ENCODE measurements at places on chromosomes 4 and X.
A peak's percentile ranks its signal among the peaks of the same experiment; 100 is the strongest.

GRCh38 chr4:148007314-148007760, 275.4 kb downstream of the ARHGAP10 start:
- no peak for DNase-seq

DNA sequence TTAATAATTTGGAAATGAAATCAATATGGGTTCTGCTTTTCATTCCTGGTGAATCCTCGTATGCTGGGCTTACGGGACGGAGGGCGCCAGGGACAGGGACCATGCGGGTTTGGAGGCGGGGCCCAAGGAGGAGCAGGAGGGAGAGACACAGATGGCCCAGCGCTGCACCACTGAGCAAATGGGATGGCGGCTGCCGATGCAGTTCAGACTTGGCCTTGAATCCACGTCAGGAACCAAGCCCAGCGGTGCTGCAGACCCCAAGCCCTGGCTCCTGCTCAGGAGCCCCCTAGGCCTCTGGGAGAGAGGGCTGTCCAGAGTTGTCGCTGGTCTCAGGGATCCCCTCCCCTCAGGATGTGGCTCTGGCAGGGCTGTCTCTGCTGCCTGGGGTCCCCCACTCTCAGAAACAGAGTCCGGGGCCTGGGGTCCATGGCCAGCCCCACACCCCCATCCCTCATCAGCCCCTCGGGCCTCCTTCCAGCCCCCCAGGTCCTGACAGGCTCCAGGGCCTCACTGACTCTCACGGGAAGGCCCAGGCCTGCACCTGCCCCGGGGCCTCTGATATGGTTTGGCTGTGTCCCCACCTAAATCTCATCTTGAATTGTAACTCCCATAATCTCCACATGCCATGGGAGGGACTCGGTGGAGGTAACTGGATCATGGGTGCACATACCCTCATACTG, 75.2 kb downstream of the FAM53A start:
- DNase-seq: no peak

- DNase-seq: no peak
Observed at GRCh38 chr4:122221322-122221721, 69.2 kb downstream of the BLTP1 start.

GRCh38 chrX:46582325-46582724, 8.8 kb downstream of the CHST7 start:
- no peak for DNase-seq

DNA sequence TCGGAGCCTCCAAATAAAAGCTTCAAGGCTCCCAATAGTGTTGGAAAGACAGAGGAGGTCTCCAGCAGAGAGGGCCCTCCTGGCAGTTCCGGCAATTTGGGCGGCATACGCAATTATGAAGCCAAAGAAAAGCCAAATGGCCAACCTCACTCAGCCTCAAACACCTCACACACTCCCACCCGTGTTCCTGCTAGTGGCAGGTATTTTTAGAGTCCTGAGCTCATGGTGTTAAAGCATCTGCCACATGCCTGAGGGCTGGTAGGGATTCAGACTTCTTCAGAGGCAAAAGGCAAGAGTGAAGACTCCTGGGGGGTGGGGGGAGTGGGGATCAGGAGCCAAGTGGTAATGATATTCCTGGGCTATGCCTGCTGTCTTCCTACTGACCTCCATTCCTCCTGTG, 7.4 kb downstream of the RAB33A start:
- no peak for DNase-seq

DNA sequence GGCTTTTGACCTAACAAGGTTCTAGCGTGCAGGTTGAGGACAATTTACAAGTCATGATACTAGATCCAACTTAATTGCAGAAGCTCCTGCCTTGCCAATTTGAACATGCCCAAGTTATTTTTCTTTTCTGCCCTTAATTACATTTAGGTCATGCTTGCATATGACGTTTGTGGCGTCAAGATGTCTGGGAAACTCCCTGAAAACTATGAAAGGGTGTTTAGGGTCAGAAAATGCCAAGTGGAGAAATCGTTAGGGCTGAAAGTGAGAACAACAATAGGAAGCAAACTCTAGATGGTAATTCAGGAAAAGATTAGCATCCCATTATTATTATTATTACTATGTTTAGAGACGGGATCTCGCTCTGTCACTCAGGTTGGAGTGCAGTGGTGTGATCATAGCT, 38.2 kb upstream of the PLAC8 start:
- no peak for DNase-seq

- no peak for DNase-seq
Observed at GRCh38 chrX:102684772-102685520, 27.3 kb upstream of the GPRASP2 start.

DNA sequence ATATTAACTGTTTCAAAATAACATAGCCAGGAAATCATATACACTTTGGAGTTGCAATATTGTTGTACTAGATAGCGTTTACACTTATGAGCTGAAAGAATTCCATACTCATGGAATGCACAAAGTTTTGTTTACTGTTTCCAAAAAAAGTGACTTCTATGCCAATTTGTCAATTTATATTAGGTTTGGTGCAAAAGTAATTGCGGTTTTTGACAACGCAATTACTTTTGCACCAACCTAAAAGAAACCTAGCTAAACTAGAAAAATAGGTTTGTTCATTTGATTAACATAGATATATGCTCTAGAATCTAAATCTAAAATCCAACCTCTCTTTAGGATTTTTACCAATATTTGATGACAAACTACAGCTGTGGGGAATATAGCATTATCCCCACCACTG, 15.2 kb downstream of the RXFP1 start:
- DNase-seq: no peak

DNA sequence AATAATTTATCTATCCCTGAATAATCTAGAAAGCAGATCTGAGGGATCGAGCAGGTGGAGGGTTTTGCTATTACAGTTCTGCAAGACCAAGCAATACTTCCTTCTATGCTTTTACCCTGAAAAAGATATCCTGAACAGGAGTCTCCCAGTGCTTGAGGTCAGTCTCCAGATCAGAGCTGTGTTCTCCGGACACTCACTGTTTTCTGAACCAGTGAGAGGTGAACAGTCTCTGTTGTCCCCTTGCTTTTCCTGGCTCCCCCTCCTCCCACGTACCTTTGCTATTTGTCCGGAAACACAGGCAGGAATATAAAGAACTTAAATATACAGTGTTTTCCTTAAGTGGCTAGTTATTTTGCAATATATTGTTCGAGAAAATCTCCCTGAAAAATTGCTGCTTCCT, 116.6 kb downstream of the ATXN3L start:
- DNase-seq: no peak

DNA sequence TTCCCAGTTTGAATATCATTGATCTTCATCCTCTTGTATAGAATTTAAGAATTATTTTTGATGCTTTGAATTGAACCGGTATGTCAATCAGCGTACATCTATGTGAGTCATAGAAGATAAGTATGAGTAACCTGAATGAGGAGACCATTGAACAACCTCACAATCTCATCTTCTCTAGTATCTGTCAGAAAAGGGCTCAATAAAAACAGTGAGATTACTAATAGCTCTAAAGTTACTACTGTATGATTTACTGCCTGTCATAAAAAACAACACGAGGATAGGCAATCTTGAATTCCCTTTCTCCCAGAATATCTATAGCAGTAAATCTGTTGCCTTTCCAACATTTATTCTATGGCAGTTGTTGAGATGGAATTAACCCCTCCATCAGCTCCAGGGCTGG, 36.1 kb downstream of the PHOX2B start:
- DNase-seq: no peak

DNA sequence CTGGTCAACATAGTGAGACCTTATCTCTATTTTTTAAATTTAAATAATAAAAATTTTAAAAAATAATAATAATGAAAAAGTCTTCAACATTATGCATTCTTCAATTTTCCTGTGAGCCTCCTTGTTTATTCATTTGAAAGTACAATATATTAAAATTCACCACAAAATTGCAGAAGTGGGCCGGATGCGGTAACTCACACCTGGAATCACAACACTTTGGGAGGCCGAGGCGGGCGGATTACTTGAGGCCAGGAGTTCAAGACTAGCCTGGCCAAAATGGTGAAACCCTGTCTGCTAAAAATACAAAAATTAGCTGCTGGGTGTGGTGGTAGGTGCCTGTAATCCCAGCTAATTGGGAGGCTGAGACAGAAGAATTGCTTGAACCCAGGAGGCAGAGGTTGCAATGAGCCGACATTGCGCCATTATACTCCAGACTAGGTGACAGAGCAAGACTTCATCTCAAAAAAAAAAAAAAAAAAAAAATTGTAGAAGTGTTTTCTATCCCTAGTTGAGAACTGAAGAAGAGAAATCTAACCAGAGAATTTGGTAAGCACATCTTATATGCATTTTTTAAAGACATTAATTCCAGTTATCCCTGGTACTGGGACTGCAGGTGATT, 56.9 kb downstream of the RBM47 start:
- no peak for DNase-seq

DNA sequence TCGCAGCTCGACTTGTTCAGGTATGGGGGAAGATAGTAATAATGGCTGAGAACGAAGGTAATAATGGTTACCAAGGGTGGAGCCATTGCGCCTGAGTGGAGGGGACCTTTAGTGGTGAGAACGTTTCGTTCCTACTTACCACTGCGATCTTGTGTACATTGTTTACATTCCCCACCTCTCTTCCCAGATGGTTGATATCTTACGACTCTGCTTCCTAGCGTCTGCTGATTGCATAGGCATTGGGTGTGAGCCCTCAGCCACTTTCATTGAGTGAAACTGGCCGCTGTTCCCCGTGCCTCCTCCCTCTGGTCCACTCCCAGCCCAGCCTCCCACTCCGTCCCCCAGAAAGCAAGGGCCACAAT, 850 bp downstream of the IGBP1 start:
- peak; percentile 3 for DNase-seq

DNA sequence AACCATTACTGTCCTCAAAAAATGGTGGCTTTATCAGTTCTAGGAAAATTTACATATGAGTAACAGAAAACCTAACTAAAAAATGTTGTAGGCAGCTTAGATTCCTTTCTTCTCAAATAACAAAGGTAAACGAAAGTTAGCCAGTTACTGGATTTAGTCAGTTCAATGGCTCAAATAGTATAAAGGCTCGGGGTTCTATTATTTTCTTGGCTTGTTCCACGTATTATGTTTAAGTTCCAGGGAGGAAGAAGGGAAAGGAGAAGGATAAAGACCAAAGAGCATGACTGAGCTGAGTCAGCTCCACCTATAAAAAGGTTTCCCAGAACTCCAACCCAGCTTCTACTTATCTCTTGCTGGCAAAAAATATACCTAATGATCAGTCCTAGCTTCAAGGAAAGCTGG, 41.0 kb upstream of the MAB21L2 start:
- DNase-seq: no peak

GRCh38 chr4:22500831-22501714, 14.8 kb downstream of the ADGRA3 start:
- peak; percentile 26 for DNase-seq

- no peak for DNase-seq
Observed at GRCh38 chr4:171024720-171025303, 788.4 kb upstream of the GALNTL6 start.

DNA sequence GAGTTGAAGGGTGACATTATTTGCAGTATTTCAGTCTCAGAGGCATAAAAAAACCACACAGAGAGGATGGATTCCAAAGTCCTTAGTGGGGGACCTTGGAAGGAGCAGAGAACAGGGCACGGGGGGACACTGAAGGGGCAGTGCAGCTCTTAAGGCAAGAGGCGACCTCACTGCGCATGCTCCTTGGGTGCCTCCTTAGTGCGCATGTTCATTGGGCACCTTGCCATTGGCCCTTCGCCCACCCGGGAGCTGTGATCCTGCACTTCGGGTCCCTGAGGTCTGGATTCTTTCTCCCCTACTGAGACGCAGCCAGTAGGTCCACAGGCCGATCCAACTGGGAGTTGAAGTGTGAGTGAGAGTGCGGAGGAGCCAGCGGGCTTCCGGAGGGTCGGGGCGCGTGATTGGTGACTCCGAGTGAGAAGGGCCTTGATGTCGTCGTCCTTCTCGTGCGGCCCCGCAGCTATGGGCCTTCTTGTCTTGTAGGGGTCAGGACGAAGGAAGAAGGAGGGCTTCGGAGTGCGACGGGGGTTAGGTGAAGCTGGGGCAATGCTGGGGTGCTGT, at the start of gene XAGE5:
Gene XAGE5 (plus strand): TSS at position 223 of the 561 bp plus-strand sequence. CDS start 1,280 bp downstream, outside the sequence.
- DNase-seq: no peak

DNA sequence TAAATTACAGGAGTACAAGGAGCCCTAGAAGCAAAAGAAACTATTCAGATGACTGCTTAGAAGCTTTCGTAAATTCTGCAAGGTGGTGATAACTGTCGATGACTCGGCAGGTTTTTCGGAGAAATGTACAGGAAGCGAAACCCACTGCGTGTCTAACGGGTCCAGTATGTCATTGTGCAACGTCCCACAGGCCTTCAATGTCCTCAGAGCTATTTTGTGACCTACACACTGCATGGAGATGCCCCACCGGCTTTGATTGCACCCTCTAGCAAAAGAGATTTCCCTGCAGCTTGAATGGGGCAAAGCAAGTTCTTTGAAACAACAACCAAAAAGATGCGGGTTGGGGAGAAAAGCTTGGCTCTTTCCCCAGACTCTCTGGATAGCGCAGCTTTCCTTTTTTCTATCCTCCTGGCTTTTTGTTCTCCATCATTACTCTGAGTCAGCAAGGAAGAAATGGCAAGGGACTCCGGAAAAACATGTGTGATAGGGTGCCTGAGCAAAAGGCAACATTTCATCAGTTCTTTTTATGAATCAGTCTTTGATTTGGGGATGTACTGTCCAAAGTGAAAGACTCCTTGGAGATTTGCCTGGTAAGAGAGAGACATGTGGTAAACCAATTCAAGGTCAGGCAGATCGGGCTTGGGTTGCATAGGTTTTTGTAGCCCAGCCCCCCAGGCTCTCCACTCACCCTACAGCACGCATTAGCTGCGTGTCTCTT, 112.0 kb upstream of the TBL1X start:
- peak; percentile 29 for DNase-seq

DNA sequence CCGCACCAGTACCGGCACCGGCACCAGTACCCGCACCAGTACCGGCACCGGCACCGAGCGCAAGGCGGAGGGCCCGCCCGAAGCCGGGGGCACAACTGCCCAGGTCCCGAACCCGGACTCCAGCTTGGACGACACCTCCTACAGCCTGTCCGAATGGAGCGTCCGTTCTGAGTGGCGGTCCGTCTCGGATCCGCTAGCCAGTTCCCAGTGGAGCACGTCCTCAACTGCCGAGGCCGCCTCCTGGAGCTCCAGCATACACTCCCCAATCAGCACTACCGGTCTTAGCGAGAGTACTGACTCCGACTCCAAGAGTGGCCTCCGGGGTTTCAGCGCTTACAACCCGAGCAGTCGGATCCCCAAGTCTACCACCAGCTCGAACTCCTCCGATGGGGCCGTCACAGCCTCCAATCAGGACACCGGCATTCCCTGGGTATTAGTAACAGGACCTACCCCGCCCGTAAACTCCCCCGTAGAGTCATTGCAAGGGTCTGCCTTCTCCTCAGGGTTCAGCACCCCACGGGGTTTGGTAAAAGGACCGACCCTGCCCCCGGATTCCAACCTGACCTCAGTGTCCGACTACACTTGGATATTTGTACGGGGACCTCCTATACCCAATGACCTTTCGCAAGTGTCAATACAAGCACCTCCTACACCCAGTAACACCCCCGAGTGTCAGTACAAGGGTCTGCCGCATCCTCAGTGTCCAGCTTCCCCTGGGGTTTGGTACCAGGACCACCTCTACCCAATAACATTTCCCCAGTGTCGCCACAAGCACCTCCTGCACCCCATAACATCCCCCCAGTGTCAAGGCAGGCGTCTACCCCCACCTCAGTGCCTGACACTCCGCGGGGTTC, 721 bp upstream of the MAOA start:
- peak; percentile 25 for DNase-seq
